ENCODE measurements at places on chromosomes 12 and 14. TPM values are rescaled to one million over a fixed set of nuclear protein-coding genes. Genes with fewer than 3 reads are reported as not detected.
A peak's percentile ranks its signal among the peaks of the same experiment; 100 is the strongest.

Gene AMIGO2
- 8.7 TPM for total RNA-seq

Gene AICDA
- not detected for total RNA-seq

Gene PPFIA2
- 9.4 TPM for total RNA-seq

- DNase-seq = no peak
Measured at GRCh38 chr12:94488463-94488862, 28.8 kb upstream of the CEP83 start.

DNA sequence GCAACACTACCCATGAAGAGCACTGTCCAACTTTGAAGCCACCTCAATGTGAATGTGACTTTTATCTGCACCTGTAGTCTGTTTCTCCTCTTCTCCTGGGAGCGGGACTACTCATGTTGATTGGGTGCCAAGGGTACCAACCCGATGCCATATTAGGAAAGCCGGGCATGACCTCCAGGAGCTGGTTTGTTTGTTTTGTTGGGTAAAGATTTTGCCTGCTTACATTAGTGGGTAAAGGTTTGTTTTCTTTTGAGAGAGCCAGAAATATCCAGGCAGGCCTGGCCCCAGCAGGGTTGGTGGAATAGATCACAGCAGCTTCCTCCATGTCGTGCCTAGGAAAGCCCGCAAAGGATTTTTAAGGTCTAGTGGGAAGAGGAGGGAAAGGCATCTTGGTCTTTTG, 19.7 kb upstream of the ITPK1 start:
- DNase-seq = no peak

Gene IFNG-AS1
- total RNA-seq = 0.85 TPM

Gene OTX2
- total RNA-seq = not detected

- DNase-seq = no peak
Measured at GRCh38 chr12:84842406-84843013, 70.1 kb downstream of the SLC6A15 start.

- no peak for DNase-seq
Measured at GRCh38 chr14:99875836-99876235, 82.6 kb downstream of the EML1 start.

- no peak for DNase-seq
Measured at GRCh38 chr12:67797185-67797741, 148.7 kb downstream of the DYRK2 start.

GRCh38 chr14:104980611-104981531, 2.7 kb upstream of the AHNAK2 start:
- DNase-seq = no peak

Gene SAMD15
- 6.2 TPM for total RNA-seq

GRCh38 chr14:45249856-45250575, 3.0 kb downstream of the MIS18BP1 start:
- DNase-seq = no peak

- DNase-seq = no peak
Measured at GRCh38 chr12:10305411-10305810, 2.3 kb upstream of the KLRD1 start.

DNA sequence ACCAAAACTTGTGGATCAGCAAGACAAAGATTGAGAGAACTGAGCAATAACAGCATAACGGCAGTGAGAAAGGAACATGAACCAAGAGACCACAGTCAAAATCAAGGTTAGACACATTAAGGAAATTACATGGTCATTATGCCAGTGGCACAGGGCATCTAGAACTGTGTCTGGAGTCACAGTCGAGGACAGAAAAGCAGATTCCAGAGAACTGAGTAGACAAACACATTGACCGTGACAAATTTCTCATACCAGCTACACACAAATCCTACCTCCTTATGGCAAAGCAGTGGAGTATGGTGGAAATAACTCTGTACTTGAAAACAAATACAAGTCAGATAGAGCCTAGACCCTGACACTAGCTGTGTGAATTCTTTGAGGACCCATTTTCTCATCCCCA, 367.3 kb downstream of the DUSP6 start:
- no peak for DNase-seq

Gene CD27
- 6.6 TPM for total RNA-seq

GRCh38 chr12:6735448-6736191, 11.8 kb downstream of the COPS7A start:
- DNase-seq = peak; percentile 76

- no peak for DNase-seq
Measured at GRCh38 chr14:22839159-22839779, 2.9 kb downstream of the MMP14 start.

- DNase-seq = no peak
Measured at GRCh38 chr14:61563880-61564617, 131.3 kb upstream of the HIF1A start.

Gene NRIP2
- 11.7 TPM for total RNA-seq

DNA sequence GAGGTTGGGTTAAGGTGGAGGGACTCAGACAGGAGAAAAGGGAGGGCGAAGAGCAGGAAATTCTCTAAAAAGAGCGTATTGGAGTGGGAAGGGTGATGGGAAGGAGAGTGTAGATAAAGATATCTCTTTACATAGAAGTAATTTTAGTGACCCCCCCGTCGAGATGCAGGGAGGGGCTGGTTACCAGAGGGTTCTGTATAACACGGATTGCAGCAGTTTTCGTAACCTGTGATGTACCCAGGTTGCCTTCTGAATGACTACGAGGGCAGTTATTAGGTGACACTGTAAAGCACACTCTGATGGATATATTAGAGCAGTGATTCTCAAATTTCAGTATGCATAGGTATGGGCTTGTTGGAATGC, 443 bp downstream of the DNAL1 start:
- DNase-seq = no peak

GRCh38 chr12:104177663-104178501, 37.7 kb upstream of the TXNRD1 start:
- DNase-seq = no peak

Gene BEGAIN
- 1.4 TPM for total RNA-seq

Gene FOXG1
- total RNA-seq = not detected

DNA sequence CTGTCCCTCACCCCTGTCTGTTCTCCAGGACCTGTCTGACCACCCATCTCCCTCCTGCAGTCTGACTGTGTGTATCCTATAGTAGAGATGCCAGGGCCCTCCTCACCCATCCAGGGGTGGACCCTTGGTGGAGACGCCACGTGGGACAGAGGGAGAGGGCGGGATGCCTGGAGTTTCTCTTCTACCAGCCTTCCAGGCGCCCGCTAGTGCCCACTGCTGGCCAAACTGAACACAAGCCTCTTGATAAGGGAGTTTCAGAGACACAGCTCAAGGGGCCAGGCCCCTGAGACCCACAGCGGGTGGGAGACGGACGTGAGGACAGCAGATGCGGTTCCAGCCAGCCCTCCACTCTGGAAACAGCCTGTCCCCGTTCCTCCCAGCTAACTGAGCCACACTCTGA, 147.3 kb downstream of the RBM19 start:
- no peak for DNase-seq

- no peak for DNase-seq
Measured at GRCh38 chr12:16685107-16685506, 79.1 kb upstream of the LMO3 start.

DNA sequence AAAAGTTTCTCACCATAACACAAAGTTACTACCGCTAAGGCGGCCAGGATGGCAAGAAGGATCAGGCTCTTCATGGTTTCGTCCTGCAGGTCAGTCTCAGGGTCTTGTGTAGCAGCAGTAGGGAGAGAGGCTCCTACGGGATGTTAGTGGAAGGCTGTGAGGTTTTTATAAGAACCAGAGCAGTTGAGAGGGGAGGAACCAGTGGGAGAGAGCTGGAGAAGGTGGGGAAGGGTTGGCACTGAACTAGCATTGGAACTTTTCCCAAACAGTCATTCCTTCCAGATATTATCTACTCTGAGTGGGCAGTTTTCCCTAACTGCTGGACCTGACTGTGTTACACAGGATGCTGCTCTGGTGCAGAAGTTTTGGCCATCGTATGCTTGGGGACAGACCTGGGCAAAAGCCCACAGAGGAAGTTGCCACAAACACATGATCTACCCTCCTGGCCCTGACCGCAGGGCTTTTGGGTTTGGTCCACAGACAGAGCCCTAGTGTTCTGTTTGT, at the start of gene MGP:
TSS of gene MGP (minus strand) at position 137 of the 504 bp plus-strand sequence. CDS start at position 74, 63 bp downstream.
- DNase-seq = no peak

- no peak for DNase-seq
Measured at GRCh38 chr12:23525450-23526072, 423.9 kb downstream of the SOX5 start.

Gene KERA
- not detected for total RNA-seq

Gene SUOX
- total RNA-seq = 33.1 TPM

Gene ANKRD33
- not detected for total RNA-seq

Gene STXBP6
- total RNA-seq = 3.9 TPM

Gene DIO3
- 0.94 TPM for total RNA-seq

DNA sequence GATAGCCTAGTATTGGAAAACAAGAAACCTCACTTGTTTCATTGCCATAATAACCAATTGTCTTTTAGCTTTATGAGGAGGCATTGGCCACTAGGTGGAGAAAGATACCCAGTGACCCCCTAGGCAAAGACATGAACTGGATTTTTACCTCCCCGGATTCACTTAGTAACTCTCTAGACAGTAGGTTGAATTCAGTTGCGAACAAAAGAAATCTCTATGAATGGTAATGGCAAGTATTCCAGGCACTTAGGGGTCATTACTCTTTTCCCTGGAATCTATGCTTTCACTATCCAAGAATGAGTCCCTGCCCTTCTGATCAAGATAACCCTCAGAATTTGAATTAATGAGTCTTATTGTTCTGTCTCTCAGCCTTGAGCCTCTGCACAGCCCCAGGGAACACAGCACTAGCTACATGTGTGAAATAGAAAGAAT, 29.5 kb upstream of the RHOJ start:
- DNase-seq = peak; percentile 50

DNA sequence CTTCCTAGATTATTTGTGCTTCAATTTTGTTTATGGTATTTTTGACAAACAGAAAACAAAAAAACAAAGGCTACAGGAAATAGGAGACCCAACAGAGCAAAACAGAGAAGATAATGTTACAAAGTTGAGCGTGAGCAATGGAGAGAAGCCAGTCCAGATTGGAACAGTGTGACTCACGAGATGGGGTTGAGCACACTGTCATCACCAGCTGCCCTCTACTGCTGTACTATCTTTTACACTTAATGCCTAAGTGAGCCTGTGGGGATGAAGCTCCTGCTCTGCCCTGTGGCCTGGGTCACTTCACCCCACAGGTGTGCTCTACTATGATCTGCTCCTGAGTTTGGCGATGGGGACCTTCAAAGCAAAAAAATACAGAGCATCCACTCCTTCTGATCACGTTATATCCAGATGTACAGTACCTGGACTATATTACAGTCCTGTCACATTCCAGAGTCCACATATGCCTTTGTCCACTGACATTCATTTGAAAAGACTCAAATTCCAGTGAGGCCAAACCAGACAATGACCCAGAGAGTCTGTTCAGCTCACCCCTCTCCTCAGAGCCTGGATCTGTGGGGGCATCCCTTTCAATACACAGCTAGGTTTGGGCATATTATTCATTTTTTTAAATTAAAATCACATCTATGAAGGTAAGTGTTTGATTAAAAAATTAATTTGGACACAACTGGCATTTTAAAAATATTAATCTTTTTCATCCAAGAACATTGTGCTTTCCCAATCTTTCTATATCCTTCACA, 4.4 kb downstream of the IPO8 start:
- no peak for DNase-seq

- DNase-seq = no peak
Measured at GRCh38 chr12:47111392-47111778, 31.6 kb upstream of the AMIGO2 start.

GRCh38 chr14:101494826-101495225, 66.5 kb upstream of the DIO3 start:
- peak; percentile 9 for DNase-seq

DNA sequence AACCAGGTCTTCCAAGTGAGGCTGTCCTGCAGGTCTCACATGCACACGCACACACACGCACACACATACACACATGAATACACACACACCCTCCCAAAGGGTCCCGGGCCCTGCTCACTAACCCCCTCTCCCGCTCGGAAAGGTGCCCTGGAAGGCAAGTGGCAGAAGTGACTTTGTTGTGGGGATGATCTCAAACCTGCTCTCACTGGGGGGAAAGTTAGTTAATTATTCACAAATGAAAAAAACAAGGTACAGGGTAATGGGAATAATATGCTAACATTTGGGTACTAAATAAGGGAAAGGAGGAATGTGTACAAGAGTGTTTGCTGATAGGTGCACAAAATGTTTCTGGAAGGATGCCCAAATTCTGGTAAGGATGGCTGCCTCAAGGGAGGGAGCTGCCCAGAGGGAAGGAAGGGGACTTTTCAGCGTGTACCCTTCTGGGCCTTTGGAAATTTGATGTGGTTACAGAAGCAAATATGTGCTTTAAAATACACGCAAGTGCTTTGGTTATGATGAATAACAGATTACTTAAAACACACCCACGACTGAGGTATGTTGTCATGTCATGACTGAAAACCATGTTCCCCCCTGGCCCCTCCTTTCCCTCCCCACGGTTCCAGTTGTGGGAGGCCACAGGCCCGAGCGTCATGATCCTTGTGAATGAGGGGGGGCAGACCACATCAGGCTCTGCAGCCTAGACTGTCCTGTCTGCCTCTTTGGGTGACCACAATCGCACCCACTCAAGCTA, 43.3 kb upstream of the PLEKHG6 start:
- peak; percentile 79 for DNase-seq

- no peak for DNase-seq
Measured at GRCh38 chr12:115771601-115772000, 505.9 kb downstream of the MED13L start.

DNA sequence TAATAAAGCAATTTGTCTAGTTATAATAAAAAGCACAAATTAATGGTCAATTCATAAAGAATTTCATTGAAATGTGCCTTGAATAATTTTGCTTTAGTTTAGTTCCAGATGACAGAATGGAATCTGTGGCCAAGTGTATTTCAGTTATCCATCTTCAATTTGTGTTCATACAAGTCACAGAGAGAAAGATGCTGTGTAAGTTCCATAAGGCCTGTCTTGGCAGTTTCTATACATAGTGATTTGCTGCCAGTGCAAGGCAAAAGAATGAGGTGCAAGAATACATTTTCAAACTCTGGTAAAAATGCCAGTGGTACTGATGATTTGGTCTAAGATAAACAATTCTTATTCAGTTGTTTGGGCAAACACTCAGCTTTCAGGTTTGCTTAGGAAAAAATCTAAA, 134.4 kb upstream of the PTPRB start:
- no peak for DNase-seq

DNA sequence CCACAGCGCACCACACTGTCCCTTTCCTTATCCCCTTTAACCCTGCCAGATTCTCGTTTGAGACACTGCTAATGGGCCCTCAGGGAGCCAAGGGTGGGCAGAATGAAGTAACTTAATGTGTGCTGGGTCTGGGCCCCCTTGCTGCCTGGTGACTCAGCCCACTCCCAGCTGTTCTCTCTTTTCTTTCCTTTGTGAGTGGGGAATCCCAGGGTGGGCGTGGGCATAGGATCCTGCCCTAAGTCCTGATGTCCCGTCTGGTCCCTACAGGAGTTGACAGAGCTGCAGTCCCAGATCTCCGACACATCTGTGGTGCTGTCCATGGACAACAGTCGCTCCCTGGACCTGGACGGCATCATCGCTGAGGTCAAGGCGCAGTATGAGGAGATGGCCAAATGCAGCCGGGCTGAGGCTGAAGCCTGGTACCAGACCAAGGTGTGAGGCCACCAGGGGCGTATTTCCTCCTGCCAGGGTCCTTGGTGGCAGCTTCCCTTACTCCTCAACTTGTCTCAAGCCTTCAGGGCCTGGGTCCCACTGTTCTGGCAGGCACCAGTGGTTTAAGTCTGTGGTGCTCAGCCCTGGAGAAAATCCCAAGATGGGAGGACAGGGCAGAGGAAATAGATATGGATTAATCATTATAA, 8.3 kb downstream of the KRT7 start:
- peak; percentile 46 for DNase-seq

Gene KLRK1
- 5.2 TPM for total RNA-seq

- DNase-seq = no peak
Measured at GRCh38 chr14:57199921-57200320, 68.8 kb downstream of the EXOC5 start.

Gene PELI2
- 27.6 TPM for total RNA-seq

GRCh38 chr14:92540472-92541048, 27.0 kb downstream of the RIN3 start:
- peak; percentile 17 for DNase-seq

All from kidney (tissue), 22 donors.